ENCODE measurements at places on chromosomes 1 and 21.

GRCh38 chr1:188489336-188490112 lies 1660.8 kb downstream of the PLA2G4A start:
- DNase-seq: no peak

DNA sequence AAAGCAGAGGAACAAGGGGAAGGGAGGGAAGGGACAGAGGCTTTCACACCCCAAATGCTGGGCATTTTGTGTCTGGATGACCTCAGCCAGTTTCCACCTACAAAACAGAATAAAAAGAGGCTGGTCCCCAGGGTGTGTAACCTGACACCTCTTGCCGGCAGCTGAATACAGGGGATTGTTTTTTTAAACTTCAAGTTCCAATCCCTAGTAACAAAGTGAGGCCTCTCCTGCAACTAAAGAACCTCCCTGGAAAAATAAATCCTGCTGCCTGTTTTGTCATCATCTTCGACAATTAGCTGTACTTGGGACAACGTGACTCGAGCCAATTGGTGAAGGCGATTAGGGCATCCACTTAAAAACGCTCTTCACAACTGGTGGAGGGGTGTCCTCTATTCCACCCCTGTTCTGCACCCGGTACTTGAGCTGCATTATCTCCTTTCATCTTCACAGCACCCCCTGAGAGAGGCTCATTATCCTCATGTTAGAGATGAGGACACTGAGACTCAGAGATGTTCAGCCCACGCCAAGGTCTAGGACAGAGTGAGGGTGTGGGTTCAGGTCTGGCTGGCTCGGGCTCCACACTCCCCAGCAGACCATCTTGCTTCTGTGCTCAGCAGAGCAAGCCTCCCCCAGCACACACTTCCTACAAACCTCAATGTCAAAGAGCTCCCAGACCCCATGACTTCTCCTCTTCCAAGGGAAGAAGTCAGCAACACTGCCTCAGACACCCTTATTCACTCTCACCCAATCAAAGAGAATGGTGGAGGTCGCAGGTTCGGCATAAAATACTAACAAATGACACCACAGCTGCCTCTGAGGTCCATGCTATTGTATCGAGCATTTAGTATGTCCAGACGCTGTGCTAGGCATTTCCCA lies 15.2 kb downstream of the ITPKB start:
- no peak for DNase-seq

DNA sequence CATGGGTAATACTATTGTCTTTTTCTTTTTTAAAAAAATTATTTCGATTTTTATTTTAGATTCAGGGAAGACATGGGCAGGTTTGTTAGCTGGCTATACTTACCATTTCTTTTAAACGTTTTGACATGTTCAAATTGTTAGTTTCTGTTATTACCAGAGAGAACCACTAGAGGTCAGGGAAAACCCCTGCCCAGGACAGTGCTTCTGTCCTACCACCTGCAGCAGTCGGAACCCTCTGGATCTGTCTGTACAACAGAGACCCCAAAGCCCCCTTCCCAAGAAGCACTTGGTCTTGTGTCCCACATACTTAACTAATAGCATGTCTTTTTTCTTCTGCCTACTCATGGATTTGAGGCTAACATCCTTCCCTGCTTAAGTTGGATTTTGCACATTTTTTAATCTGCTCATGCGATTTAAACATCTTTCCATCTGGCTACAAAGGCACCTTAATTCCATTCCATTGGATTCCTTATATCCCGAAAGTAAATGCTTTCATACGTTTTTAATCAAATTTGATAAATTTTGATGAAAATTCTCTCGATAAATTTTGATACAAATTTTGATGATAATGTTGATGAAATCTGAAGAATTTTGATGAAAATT lies 10.0 kb upstream of the C1orf115 start:
- no peak for DNase-seq

DNA sequence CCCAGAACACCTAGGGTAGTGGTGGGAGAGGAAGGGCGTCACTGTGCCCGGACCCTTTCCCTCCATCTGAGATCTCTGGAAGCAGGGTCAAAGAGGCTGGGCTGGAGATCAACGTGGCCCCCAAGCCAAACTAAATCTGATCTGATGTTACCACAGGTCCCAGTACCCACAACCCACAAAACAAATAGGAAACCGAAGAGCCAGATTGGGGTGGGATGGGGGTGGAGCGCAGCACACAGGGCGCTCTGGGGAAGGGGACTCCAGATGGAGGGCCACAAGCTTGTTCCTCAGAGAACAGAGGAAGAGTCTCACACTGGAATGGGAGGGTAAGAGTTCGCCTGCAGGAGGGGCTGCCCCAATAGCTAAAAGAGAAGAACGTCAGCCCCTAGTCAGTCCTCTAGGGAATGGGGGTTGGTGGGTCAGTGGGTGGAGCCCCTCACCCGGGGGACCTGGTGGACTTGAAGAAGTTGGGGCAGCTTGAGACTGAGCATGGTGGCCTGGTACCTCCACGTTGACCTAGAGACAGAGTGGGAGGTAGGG lies 1.5 kb downstream of the PAQR6 start:
- DNase-seq: no peak
